Inflammatory macrophage treated with lipopolysaccharide for 4 hours (primary cell): ENCODE measurements at places on chromosomes 1 and 21.

GRCh38 chr1:205535866-205536758 is 31.6 kb downstream of the CDK18 start:
- DNase-seq, result no peak

GRCh38 chr1:12153181-12153785 is 13.5 kb upstream of the TNFRSF1B start:
- peak; percentile 97 for DNase-seq

DNA sequence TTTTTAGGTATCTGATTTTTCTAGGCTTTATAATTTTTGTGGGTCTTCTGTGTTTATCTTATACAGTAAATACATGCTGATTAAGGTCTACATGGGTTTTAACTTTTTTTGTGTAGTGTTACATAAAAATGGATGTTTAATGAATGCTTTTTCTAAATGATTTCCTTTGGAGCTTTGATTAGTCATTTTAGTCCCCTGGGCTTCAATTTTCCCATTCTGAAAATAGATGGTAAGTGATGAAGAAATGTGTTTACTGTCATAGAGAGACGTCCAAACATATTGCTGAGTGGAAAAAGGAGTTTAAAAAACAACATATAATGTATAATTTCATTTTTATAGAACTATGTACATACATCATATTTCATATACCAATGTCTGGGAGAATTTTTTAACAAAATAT is 140.9 kb upstream of the HMCN1 start:
- DNase-seq, result no peak

- DNase-seq, result no peak
These were observed 2.8 kb downstream of the FOXD2 start for GRCh38 chr1:47440599-47441081.

DNA sequence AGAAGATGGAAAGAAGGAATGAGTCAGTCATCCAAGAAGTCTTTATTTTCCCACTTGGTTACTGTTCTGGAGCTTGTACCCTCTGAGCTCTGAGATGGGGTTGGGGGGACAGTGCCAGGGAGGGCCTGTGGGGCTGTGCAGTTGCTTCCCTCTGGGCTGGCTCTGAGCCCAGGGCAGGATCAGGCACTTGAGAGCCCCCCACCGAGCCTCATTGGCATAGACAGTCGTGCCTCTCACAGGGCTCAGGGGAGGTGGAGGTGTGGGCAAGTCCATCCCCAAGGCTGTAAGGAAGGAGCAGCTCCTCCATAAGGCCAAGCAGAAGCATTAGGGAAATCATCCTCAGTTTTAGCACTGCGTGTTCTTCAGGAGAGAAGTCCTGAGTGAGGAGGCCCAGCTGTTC is 2.5 kb upstream of the ARL8A start:
- DNase-seq, result no peak

GRCh38 chr21:45515241-45516061 is 26.8 kb downstream of the SLC19A1 start:
- DNase-seq, result no peak

DNA sequence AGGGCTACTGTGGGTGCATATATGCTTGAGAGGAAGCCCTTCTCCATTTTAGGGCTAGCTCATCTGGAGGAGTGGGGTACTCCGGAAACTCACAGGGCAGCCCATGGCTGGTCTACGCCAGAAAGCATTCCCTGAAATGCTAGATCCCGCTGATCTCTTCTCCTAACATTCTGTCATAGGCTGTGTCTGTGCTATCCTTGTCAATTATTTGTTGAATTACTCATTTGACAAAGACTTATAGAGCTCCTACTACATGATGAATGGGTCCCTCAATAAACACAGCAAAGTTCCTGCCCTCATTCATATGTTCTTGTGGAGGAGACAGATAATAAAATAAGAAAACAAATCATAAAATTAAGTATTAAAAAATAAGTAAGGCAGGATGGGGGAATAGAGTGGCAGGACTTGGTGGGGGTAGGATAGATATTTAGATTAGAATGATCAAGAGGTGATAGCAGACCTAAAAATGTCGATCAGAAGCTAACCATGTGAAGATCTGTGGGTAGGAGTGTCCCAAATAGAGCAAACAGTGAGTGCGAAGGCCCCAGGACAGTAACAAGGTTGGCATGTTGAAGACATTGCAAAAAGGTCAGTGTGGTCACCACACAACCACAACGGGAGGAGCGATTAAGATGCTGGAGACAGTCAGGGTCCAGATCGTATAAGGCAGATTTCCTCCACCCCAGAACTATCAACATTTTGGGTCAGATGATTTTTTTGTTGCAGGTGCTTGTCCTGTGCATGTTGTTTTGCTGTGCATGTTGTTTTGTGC is 13.2 kb downstream of the NGF start:
- DNase-seq, result no peak

DNA sequence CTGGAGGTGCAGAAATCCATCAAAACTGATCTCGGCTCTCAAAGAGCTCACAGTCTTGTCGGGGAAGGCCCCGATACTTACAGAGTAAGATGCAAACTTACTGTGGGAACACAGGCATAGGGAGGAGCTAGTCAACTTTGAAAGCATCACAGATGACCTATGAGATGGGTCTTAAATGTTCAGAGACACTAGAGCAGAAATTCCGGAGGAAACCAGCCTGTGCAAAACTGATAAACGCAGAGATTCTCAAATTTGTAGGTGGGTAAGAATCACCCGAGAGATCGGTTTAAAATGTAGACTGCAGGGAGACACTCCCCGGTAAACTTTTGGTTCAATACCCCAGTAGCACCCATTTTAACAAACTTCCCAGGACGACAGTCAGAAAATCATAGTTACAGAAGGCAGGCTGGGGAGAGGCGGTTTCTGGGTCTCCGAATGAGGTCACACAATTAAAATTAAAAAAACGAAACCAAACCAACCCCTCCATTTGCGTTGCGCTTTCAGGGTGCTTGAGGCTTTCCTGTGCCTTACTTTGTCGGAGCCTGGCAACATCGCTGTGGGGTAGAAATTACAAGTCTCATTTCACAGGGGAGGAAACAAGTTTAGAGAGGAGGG is 755 bp upstream of the THRAP3 start:
- DNase-seq, result peak; percentile 73

DNA sequence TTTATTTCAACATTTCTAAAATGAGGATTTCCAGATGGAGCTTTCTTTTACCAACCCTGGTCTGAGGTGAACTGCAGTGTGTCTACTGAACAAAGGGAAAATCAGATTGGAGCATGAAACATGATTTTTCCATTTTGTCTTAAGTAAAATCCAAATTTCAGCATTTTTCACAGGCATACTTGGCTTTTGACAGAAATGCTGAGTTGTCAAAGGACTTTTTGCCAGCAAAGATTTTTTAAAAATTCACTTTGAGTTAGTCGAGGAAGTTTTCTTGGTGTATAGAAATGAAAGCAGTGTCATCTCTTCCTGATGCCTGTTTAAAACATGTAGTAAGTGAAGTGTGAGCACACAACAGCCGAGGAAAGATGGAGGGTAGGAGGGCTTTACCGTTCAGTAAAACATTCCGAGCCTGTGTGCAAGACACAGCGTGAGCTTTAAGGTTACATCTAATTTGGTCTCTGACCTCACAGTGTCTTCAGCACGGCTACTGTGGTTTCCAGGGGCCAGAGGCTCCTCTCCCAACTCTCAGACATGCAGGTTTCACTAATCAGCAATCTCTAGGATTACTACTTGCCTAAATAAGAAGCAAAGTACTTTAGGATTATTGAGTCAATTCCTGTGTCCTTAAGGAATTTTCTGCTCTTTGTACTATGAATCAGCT is 45.9 kb downstream of the SAMD13 start:
- no peak for DNase-seq

DNA sequence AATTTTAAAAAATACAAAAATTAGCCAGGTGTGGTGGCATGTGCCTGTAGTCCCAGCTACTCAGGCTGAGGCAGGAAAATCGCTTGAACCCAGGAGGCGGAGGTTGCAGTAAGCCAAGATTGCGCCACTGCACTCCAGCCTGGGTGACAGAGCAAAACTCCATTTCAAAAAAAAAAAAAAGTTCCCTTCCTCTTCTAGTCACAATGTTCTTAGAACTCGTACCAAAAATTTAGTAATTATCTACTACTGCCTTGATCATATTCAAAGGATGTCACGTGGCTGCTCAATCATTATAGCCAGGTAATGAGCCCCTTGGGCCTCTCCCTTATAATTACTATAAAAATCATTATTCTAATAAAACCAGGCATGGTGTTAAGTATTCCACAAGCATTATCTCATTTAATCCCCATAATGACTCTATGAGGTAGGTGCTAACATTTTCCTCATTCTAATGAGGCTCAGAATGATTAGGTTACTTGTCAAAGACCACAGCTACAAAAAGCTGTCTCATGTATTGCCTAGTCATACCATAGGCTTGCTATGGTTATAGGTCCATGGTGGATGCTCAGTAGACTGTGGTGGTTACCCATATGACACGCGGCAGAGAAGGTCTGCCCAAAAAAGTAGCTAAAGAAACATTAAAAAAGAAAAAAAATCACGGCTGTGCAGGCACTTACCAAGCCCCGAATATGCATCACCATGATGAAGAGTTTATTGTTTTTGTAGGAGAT is 15.5 kb upstream of the PPP1R15B start:
- DNase-seq, result peak; percentile 71

- no peak for DNase-seq
These were observed 109.8 kb downstream of the C1orf94 start for GRCh38 chr1:34286511-34286910.

DNA sequence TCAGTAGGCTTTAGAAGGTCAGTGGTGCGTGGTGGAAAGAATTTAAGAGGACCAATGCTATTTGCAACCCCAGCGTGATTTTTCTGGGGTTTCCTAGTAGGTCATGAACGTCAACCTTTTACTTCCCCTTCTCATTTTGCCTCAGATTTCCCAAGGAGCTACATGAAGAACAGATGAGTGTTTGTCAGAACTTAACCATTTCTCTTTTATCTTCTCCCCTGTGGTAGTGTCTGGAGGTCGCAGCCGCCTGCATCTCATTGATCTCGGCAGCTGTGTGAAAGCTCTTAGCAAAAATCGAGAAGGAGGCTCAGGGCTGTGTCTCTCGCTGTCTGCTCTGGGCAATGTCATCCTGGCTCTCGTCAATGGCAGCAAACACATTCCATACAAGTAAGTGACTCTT is 491.1 kb downstream of the KIF26B start:
- DNase-seq, result no peak

DNA sequence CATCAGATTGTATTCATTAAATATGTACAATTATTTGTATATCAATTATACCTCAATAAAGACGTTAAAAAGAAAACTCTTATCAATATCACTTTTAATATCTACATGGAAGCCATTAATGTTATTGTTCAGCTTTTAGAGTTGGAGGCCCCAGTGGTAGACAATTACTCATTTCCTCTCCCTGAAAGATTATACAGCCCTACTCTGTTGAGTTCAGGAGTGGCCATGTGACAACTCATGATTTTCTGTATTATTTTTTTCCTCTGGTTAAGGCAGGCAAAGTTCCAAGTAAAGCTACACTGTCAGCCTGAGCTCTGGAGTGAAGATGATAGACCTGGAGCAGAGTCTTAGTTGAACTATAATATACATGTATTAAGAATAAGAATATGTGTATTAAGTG is 247.9 kb upstream of the B3GALT2 start:
- DNase-seq, result no peak

GRCh38 chr1:225441314-225442122 is 13.7 kb upstream of the LBR start:
- peak; percentile 39 for DNase-seq

- DNase-seq, result no peak
These were observed 13.0 kb upstream of the PLPPR5 start for GRCh38 chr1:99017655-99018054.

- no peak for DNase-seq
These were observed 563.2 kb upstream of the ADGRL2 start for GRCh38 chr1:81237473-81238089.

GRCh38 chr1:151036356-151036755 is at the start of gene BNIPL:
BNIPL (plus strand) TSS chr1:151036586; CDS start chr1:151036726, 140 bp downstream.
- no peak for DNase-seq

- DNase-seq, result no peak
These were observed 43.6 kb downstream of the AKNAD1 start for GRCh38 chr1:108813326-108813725.

DNA sequence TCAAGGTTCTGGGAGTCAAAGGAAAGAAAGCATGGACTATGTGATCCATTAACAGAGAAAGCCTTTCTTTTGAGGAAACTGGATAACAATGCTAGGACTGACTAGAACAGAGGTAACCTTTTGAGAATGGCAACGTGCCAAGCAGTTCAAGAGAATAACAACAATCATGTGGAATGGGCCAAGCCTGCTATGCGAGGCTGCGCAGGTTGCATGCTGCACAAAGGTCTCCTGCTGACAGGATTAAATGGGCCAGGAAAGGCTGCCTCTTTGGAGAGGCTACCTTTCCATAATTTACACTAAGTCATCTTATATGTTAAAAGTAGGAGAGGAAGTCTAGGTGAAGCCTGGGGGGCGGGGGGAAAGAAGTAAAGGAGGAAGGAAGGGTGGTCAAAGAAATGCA is 5.8 kb downstream of the PCNX2 start:
- no peak for DNase-seq

GRCh38 chr1:29939079-29939478 is 702.8 kb downstream of the PTPRU start:
- no peak for DNase-seq

- no peak for DNase-seq
These were observed 26.6 kb downstream of the DDAH1 start for GRCh38 chr1:85438353-85438752.

DNA sequence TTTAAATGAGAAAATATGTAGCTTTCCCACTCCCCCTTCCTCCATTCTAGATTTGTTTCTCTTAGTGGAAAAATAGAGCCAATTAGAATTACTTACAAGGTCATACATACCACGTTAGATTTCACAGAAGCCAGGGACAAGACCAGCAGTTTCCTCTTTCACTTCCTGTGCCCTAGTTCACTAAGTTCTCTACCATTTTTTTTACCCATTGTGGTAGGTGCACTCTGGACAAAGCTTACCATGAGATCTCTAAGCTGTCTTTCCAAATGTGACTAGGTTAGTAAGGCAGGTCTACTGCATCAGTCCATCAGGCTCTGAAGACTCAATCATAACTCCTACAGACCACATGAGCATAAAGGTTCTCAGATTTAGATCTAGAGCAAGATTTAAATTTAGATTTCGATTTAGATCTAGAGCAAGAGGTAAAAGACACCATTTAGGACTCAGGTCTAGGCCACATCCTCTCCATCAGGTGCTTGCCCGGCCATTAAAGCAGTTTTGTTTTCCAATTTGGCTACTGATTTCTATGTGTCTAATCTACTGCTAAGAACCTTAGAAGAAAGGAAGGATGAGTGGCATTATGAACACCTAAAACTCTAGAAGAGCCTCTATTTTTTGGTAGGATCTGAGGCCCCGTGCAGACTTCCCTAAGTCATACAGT is 235.3 kb downstream of the FAF1 start:
- DNase-seq, result peak; percentile 58

DNA sequence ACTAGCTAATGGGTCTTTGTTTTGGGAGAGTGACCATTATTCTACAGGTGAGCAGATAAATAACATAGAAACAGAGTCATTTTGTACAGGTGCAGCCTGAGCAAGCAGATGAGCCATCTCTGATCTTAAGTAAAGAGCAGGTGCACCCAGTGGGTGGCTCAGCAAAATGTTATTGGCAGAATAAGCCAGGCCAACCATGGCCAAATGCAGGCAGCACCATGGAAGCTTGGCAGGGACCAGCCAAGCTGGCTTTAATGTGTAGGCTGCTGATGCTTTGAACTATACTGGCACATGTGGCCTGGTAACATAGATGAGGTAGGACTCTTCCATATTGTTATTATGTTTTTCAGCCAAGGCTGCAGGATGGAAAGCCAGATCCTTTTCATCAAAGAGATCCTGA is 553.3 kb upstream of the ZRANB2 start:
- DNase-seq, result no peak
